ENCODE measurements at places on chromosomes 3 and 15. TPM values are rescaled to one million over a fixed set of nuclear protein-coding genes. Genes with fewer than 3 reads are reported as not detected.

GRCh38 chr15:63595065-63595464 lies 2.1 kb upstream of the FBXL22 start:
- peaks cover 7% of the 10 kb centered on the region for H3K4me1 ChIP-seq
- peak overlapping the region; percentile 53 for H3K27ac ChIP-seq
- H3K27me3 ChIP-seq = no peaks in the 10 kb centered on the region
- peaks cover 37% of the 10 kb centered on the region for H3K36me3 ChIP-seq
- H3K4me3 ChIP-seq = no peak overlapping the region

GRCh38 chr3:63936925-63937324 lies 24.7 kb upstream of the SCAANT1 start:
- no peak overlapping the region for H3K4me3 ChIP-seq
- no peaks in the 10 kb centered on the region for H3K27me3 ChIP-seq
- DNase-seq = no peak
- H3K4me1 ChIP-seq = peaks cover 15% of the 10 kb centered on the region
- H3K36me3 ChIP-seq = no peaks in the 10 kb centered on the region

GRCh38 chr15:60093273-60094067 lies 89.4 kb downstream of the FOXB1 start:
- H3K36me3 ChIP-seq = no peaks in the 10 kb centered on the region
- DNase-seq = no peak
- no peak overlapping the region for H3K27ac ChIP-seq
- no peaks in the 10 kb centered on the region for H3K27me3 ChIP-seq
- no peak overlapping the region for H3K4me3 ChIP-seq

DNA sequence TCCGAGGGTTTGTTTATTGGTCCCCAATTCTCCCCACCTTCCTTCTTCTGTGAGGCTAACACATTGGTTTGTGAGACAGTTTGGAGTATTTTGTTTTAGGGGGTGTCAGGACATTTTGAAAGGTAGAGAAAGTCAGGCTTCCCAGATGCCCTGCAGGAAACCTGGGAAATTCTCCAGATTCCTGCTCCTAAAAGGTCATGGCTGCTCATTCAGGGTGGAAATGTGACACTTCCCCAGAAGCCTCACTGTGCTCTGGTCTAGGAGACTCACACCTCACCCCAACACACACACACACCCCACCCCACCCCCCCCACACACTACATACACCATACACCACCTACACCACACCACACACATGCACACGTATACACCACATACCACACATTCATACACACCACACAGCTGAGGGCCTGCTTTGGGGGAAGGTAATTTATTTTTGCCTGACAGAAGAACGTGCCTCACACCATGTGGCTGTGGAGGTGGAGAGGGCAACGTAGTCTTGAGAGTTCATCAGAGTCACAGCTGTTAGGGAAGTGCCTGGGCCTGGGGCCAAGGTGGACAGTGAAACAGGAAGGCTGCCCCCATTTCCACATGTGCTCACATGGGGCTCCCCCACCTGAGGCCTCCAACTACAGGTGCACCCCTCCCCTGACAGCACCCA lies 40.4 kb upstream of the LIMD1 start:
- no peak for DNase-seq
- H3K4me1 ChIP-seq = no peaks in the 10 kb centered on the region
- H3K27ac ChIP-seq = peak overlapping the region; percentile 34
- no peaks in the 10 kb centered on the region for H3K27me3 ChIP-seq
- H3K4me3 ChIP-seq = no peak overlapping the region

DNA sequence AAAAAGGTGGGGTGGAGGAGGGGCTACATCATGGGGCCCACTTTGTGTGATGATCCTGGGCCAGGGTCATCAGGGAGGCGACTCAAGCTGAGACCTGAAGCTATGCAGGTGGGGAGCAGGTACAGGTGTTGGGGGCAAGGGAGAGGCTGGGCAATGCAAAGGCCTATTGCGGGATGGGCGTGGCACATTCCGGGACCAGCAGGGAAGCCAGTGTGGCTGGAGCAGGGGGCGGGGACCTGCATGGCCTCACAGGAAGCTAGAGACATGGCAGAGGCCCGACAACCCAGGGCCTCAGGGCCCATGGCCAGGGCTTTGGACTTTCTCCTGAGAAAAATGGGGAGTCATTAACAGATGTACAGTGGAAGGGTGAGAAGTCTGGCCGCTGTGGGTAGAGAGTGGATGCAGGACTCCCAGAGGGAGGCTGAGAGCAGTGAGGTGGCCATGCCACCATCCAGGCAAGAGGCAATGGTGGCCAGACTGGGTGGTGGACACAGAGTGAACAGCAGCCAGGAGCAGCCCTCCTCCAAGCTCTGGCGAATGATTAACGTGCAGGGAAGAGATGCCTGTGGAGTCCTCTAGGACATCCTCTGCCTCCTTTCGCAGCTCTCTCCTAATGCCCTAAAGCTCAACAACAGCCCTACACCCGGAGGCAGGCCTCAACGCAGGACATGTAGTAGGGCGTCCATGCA lies 122.6 kb upstream of the ATP2B2 start:
- DNase-seq = no peak
- H3K27me3 ChIP-seq = no peaks in the 10 kb centered on the region
- H3K36me3 ChIP-seq = no peaks in the 10 kb centered on the region
- H3K4me1 ChIP-seq = no peaks in the 10 kb centered on the region
- H3K27ac ChIP-seq = no peak overlapping the region
- no peak overlapping the region for H3K4me3 ChIP-seq

Gene NEK11
- total RNA-seq = 8.6 TPM

GRCh38 chr3:24428481-24428880 lies 66.2 kb downstream of the THRB start:
- no peak overlapping the region for H3K4me3 ChIP-seq
- no peaks in the 10 kb centered on the region for H3K36me3 ChIP-seq
- H3K27me3 ChIP-seq = no peaks in the 10 kb centered on the region
- H3K4me1 ChIP-seq = no peaks in the 10 kb centered on the region

DNA sequence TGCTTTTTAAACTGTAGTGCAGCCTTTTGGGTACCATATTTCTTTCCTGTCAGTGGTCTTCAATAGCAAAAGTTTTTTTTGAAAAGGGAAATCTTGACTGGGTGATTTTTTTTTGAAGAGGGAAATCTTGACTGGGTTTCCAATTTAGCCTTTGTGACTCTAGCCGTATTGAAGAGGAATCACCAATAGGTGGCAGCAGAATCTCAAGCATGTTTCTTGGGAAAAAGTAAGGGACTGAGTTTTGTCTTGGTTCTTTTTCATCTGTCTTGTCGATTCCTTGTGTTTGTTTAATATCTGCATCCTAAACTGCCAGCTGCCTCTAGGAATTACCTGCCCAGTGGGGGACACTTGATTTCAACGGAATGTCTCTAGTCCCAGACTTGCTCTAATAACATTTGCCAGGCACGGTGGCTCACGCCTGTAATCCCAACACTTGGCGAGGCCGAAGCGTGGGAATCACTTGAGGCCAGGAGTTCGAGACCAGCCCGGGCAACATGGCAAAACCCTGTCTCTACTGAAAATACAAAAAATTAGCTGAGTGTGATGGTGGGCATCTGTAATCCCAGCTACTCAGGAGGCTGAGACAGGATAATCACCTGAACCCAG lies 89.2 kb downstream of the RBPMS2 start:
- peaks cover 81% of the 10 kb centered on the region for H3K36me3 ChIP-seq
- DNase-seq = no peak
- no peaks in the 10 kb centered on the region for H3K27me3 ChIP-seq
- H3K4me1 ChIP-seq = peaks cover 14% of the 10 kb centered on the region
- H3K4me3 ChIP-seq = no peak overlapping the region
